Mesangial cell (primary cell): ENCODE measurements at places on chromosomes 3 and 15. TPM values are rescaled to one million over a fixed set of nuclear protein-coding genes. Genes with fewer than 3 reads are reported as not detected.

Gene GABRG3
- total RNA-seq = not detected in 2 replicates

Gene ZNF620
- 1.8 and 3.3 TPM in 2 replicates for total RNA-seq

Gene CAPN3
- 0.65 and 1.9 TPM in 2 replicates for total RNA-seq

Gene CCDC39
- under 0.01 TPM in 1 of 2 replicates, not detected in the other for total RNA-seq

Gene C3orf70
- 0.38 and 0.49 TPM in 2 replicates for total RNA-seq

Gene KBTBD13
- not detected in 2 replicates for total RNA-seq

Gene GOLGA6L7
- not detected in 2 replicates for total RNA-seq

Gene ATP6V1A
- total RNA-seq = 22.5 and 33.6 TPM in 2 replicates

Gene GRAMD1C
- total RNA-seq = 0.81 and 2.9 TPM in 2 replicates

Gene TMIE
- 0.13 TPM in 1 of 2 replicates, not detected in the other for total RNA-seq

Gene FOXB1
- not detected in 2 replicates for total RNA-seq

Gene CFAP100
- not detected in 2 replicates for total RNA-seq

Gene LRRC31
- not detected in 2 replicates for total RNA-seq

Gene SLC38A3
- 0.51 TPM in 1 of 2 replicates, not detected in the other for total RNA-seq

Gene HHLA2
- not detected in 2 replicates for total RNA-seq

Gene OR5K2
- not detected in 2 replicates for total RNA-seq

Gene AMIGO3
- 0.16 and 1.4 TPM in 2 replicates for total RNA-seq

Gene HAPLN3
- total RNA-seq = 13.5 and 14.2 TPM in 2 replicates

Gene SMCO1
- total RNA-seq = not detected in 2 replicates

Gene SPATA16
- total RNA-seq = not detected in 2 replicates

Gene PAK6
- 1.1 and 9.0 TPM in 2 replicates for total RNA-seq

Gene STT3B
- 120 and 127 TPM in 2 replicates for total RNA-seq

Gene FEZF2
- not detected in 2 replicates for total RNA-seq

Gene GOLGA8T
- not detected in 2 replicates for total RNA-seq

Gene USP8
- total RNA-seq = 24.7 and 28.8 TPM in 2 replicates

Gene MYEF2
- total RNA-seq = 9.5 and 15.2 TPM in 2 replicates

Gene ROPN1
- total RNA-seq = not detected in 2 replicates

Gene ZNF502
- 1.5 and 1.9 TPM in 2 replicates for total RNA-seq

Gene SPTSSB
- not detected in 2 replicates for total RNA-seq
